Hematopoietic multipotent progenitor cell treated with erythropoietin and hydrocortisone succinate and interleukin-3 and kit ligand, for 8 days (in vitro differentiated cells): ENCODE measurements at places on chromosomes 11 and 22.

DNA sequence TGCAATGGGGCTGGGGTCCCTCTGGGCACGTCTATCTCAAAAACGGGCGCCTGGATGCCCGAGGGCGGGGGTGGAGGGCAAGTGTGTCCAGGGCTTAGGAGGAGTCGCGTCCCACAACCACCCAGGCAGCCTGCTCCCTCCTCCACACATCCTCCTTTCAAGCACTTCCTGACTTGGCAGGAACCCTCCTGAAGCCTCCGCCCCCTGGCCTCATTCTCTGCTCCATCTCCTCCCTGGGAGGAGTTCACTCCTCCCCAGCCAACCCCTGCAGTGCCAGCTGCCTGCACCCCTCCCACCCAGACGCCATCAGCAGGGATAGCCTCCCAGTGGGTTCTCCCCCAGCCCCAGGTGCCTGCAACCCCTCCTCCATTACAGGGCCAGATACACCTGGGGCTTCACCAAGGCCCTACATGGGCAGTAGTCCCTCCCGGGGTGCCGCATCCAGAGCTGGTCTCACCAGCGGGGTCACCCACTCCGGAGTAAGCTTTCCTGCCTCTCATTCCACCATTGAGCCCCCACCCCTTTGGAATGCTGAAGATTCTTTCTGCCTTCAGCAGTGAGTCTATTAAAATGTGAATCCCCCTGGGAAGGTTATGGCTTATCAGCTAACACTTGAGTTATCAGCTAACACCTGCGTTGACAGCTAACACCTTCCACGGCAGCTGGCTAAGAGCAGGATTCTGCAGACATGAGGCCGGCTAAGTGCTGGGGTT, 24.4 kb downstream of the RTN4R start:
- peak; percentile 42 for DNase-seq

DNA sequence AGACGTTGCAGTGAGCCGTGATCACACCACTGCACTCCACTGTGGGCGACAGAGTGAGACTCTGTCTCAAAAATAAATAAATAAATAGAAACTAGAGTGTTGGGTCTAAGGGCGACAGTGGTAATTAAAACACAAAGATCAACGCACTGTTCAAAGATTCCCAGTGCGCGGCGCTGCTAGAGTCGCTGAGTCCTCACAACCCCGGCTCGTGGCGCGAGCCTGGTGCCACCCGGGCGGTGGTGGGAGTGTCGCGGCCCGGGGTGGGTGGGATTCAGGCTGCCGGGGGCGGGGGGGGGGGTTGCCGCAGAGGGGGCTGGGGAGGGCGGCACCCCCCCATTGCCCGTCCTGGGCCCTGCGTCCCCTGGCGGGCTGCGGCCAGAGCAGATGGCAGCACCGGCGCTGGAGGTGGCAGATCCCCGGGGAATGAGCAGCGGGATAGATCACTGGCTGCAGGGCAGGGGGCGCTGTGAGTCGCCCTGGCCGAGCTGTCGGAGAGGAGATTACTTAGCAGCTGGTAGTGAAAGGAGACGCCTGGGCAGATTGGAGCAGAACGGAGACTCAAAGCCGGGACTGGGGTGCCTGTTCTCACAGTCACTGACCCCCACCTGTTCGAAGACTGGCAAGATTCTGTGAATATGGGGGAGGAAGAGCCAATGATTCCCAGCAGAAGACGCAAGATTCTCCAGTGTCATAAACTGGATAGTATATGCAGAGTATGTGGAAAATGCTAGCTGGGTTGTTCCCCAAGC, 30.2 kb upstream of the APOBEC3A start:
- DNase-seq = peak; percentile 65

DNA sequence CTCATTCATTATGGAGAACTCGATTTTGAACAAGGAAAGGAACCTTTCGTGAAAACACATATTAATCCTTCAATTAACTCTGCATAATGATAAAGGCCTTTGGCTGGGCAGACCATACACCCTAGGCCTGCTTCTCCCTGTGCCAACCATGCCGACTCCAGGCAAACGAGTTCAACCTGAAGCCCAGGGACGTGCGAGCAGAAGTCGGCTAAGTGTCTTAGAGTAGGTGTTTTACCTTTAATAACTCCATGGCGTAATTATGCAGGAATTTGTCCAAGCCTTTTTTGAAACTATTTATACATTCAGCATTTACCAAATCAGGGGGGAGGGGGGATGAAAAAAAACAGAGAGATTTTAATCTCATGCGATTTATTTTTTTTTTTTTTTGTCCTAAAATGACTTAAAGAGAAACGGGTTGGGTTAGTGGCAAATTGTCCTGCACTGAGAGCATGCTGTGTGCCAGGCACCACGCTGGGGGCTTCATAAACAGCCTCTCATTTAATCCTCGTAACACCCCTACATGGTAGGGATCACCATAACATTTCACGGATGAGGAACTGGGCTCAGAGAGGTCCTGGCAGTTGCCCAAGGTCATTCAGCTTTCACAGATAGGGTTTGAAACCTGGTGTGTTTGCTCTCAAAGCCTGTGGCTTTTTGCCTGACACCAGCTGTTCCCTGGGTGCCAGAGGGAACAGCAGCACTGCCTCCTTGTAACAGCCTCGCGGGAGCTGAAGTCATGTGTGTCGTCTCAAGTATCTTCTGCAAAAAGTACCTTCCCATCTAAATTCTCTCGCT, 423.9 kb downstream of the MN1 start:
- no peak for DNase-seq

- no peak for DNase-seq
Observed at GRCh38 chr11:7060868-7061267, 27.9 kb upstream of the RBMXL2 start.

DNA sequence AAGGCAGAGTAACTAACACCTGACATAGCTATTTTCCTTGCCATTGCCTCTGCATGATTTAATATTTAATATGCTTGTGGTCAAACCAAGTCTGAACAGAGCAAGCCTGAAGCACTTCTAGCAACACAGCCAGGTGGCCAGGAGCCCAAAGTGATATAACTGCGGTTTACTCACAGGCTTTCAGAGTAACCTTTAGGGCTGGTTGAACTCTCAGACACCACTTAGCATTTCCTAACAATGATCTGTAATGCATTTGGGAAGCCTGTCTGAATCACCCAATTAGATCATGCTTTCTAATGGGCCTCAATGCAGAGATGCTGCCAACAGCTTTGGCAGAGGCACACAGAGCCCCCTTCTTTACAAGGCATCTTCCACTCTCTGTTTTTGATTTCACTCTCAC, 96.1 kb downstream of the FDX1 start:
- no peak for DNase-seq

DNA sequence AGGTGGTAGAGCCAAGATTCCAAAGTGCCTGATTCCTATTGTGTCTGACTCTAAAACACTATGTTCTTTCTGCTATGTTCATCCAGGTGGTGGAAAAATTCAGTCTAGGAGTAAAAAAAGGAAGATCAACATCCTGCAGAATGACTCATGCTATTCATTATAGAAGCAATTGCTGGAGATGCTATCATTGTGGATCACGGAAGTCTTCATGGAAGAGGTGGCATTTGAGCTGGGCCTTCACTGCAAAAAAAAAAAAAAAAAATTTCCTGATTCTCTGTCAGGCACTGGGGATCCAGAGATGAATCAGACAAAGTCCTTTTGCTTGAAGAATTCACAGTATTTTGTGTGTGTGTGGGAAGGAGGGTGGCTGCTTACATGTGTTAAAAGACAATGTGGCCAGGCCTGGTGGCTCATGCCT, 1.4 kb upstream of the UVRAG start:
- no peak for DNase-seq
